ENCODE measurements at places on chromosomes 2 and 18.

DNA sequence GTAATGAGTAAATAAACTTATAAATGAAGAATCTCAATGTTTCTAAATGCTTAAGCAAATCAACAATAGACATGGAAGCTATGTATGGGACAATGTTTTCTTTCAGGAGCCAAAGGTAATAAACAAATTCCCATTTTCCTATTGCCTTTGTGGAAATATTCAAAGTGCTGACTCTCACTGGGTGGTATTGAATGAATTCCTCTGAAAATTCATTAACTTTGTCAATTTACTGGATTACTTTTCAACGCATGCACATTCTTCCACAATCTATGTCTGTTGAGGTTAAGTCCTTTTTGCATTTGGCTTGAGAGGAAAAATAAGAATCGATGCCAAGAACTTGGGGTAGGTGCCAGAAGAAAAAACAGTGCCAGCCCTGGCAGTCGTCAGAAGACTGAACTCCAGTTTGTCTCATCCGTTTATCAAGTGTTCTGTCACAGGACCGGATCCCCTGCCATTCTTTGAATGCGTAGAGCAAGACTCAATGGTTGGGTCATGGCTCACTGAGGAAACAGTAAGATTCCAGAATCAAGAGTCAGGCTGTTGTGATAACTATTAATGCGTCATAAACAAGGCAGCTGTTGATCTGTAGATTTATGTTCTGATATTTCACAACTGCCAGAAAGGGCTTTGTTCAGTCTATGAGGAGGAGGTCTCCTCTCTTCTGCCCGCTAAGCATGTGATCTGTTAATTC, 133.3 kb downstream of the GFPT1 start:
- no peak for DNase-seq

- no peak for DNase-seq
Observed at GRCh38 chr18:21743166-21743832, 2.7 kb downstream of the MIB1 start.

DNA sequence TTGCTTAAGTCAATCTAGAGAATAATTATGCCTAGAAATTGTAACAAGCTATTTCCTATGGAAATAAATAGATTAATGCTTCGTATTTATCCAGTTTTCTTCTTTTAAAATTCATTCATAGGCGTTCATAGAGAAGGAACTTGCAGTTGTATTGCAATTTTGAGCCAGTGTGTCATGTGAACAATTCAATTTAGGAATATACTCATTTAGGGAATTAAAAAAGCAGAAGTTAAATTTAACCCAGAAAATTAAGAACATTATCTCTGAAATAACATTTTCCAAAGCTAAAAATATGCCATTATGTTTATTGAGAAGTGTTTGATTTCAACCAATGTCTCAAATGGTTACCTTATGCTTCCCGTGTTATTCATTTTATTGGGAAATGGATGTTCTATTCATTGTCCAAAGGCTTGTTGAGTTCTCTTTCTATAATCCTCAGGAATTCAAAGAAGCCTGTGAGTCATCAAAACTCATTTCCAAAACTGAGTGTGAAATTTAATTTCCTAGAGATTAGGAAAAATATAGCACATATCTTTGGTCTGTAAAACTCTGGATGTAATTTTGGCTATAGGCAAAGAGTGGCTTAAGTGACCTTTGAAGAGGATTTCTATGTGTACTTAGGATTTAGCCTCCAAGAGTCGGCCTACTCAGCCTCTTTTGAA, 99.7 kb downstream of the SLC8A1 start:
- DNase-seq = no peak

DNA sequence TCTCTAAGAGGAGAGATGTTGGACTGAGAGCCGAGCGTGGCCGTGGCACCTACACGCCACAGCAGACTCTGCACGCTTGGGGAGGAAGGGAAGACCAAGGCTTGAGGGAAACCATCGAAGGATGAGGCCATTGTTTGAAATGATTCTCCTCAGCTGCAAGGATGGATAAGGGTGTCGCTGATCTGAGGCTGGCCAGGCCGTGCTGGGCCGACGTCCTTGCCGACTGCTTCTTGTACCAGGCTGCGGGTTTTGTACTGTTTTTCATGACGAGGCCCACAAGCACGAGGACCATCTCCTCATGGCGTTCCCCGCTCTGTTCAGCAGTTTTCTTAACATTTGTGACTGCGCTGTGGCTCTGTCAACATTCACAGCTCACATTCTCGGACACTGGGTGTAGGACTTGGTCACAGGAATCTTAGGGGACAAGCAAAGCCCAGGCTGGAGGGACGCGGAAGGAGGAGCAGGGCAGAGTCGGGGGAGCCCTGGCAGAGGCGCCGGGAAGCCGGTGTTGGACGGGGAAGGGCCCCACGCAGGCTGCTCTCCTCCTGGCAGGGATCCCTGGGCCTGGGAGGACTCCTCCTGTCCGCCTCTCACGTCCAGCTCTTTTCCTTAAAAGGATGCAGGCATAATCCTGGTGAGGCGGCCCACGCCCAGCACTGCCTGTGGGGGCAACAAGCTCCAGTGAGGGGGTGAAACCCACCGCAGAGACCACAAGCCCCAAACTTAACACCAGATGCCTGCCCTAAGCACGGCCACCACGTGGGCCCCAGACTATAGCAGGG, 259.0 kb upstream of the SALL3 start:
- no peak for DNase-seq
